ENCODE measurements at places on chromosomes 6 and 20.

DNA sequence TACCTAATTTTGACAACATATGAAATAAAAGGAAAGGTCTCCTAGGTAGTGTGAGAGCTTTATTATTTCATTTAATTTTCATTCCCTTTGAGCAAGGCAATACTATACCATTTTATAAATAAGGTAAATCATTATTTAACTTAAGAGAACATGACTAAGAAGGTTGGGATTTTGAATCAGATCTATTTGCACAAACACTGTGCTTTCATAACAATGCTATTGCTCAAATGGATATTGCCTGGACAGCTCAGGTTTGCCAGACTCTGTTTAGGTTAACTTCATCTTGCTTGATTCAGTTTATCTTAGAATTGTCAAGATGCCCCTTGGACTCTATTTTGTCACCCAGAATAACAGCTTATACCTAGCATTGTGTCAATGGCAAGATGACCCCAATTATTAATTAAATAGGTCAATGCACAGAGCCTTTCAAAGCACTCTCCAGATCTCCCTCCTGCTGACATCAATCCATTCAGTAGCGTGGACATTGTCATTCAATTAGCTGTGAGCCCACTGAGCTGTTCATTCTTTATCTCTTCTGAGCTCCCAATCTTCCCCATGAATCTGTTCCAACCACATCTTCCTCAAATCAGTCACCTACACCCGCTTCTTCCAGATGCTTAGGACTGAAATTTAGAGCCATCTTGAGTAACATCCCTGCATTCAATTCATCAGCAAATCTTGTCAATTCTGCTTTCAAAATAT is 42.1 kb upstream of the TMEM30A start:
- DNase-seq = no peak

- no peak for DNase-seq
These were observed 13.8 kb downstream of the ADRM1 start for GRCh38 chr20:62316331-62317166.

DNA sequence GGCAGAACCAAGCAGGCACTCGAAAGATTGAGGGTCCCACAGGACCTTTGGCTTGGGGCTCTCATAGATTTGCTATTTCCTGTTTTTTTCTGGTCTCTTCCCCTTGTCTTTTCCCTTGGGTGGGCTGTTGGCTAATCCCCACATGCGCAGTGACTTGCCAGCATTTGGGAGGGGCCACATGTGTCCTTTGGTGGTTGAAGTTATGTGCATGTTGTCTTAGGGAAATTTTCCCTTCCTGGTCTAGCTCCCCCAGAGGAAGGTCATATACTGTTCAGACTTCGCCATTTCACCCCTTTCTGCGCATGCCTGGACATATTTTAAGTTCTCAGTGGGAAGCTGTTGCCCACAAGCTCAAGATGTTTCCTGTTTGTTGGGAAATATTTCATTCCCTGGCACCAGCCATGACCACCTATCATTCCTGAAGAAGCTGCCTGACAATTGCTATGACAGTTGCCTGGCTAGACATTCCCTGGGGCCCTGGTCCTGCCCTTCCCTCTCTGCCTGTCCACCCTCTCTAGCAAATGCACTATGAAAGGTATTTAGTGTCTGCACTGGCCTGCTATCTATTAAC is 156.2 kb upstream of the THBS2 start:
- no peak for DNase-seq

DNA sequence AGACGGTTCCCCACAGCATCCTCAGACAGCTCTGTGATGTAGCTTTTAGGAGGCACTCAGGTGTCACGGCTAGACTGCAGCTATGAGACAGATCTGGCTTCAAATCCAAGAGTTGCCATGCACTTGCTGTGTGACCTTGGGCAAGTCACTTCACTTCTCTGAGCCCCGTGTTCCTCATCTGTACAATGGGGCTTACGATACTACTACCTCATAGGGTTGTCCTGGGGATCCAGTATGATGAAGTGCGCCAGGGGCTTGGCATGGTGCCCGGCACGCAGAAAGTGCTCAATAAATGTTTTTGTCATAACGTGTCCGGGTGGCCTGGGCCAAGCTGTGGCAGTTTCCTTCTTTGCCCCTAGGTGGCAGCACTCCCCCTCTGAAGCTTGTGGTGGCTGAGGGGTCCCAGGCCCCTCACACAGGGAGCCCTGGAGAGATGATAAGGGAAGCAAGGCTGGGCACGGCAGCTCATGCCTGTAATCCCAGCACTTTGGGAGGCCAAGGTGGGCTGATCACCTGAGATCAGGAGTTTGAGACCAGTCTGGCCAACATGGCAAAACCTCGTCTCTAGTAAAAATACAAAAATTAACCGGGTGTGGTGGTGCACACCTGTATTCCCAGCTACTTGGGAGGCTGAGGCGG is 19.1 kb upstream of the CHMP4B start:
- no peak for DNase-seq

DNA sequence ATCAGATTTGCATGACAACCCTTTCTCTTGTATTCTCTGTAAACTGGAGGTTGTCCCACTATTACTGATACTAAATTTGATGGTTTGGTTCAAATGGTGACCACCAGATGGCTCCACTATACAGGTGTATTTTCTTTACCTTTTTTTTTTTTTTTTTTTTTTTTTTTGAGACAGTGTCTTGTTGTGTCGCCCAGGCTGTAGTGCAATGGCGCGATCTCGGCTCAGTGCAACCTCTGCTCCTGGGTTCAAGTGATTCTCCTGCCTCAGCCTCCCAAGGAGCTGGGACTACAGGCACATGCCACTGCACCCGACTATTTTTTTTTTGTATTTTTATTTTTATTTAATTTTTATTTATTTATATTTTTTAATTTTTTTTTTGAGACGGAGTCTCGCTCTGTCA is 6.6 kb upstream of the WTAP start:
- no peak for DNase-seq

GRCh38 chr6:89611666-89612065 is 26.9 kb downstream of the LYRM2 start:
- no peak for DNase-seq

DNA sequence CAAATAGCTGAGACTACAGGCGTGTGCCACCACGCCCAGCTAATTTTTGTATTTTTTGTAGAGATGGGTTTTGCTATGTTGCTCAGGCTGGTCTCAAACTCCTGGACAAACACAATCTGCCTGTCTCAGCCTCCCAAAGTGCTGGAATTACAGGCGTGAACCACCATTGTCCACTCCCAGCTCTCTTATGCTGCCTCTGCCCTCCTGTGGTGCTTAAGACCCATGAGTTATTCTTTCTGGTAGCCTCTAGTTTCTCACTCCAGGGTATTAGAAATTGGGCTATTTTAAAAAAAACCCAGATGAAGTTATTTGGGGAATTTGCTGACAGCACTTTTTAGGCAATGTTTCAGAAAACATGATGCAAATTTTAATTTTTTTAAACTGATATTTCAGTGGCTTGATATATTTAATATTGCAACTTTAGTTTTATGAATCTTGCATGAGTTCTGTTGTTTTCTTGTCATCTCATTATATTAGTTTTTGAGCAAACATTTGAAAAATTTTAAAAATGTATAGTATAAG is 114.0 kb upstream of the FOXO3 start:
- DNase-seq = no peak

GRCh38 chr20:57051096-57051495 is 215.3 kb downstream of the BMP7 start:
- no peak for DNase-seq

DNA sequence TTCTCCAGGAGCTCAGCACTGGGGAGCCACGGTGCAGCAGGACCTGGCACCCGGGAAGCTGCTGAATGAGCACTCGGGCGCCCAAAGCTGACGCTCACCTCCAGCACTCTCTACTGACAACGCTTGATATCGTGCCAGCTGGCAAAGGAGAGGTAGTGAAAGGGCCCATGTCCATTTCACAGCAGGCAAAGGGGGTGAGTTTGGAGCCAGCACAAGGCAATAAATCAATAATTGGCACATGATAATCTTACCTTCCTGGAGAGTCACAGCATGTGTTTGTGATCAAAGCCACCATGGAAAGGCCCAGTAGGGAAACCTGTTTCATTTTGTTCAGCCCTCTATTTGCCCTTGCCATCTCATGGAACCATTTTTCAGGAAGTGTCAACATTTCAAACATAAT is 23.3 kb upstream of the SMIM26 start:
- no peak for DNase-seq

GRCh38 chr6:99867026-99867425 is 127.0 kb downstream of the MCHR2 start:
- no peak for DNase-seq

GRCh38 chr6:158157064-158157764 is 10.8 kb downstream of the SERAC1 start:
- DNase-seq = no peak

DNA sequence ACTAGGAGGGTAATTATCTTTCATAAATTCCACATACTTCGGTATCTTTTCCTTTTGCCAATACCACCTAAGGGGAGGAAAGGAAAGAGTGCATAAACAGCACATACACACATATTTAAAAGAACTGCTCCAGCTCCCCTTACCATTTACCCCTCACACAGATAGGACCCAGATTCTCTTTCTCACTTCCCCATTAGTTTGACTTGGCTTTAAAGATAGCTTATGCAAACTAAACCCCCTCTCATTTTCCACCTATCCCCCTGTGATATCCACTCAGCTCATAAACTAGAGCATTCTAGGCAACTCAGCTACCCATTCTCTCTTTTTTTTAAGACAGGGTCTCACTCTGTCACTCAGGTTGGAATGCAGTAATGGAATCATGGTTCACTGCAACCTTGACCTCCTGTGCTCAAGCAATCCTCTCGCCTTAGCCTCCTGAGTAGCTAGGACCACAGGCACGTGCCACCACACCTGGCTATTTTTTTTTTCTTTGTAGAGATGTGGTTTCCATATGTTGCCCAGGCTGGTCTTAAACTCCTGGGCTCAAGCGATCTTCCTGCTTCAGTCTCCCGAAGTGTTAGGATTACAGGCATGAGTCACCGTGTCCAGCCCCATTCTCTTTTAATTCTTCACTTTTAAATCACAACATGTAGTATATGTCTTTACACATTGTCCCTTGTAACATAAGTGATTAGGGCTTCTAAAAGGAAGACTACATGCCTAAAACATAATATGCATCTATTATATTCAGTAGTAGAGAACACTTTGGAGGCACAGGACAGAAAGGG is 4.0 kb downstream of the FUCA2 start:
- no peak for DNase-seq

DNA sequence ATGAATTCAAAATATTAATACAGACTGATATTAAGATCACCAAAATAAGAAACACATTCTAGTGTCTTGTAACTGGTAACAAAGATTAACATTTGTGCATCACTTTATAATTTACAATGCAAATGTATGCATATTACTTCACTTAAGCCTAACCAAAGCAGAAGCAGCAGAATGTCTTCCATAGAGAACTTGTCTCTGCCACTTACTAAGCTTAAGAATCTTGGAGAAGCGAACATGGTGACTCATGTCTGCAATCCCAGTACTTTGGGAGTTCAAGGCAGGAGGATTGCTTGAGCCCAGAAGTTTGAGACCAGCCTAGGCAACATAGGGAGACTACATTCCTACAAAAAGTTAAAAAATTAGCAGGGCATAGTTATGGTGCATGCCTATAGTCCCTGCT is 18.8 kb downstream of the AK9 start:
- no peak for DNase-seq

DNA sequence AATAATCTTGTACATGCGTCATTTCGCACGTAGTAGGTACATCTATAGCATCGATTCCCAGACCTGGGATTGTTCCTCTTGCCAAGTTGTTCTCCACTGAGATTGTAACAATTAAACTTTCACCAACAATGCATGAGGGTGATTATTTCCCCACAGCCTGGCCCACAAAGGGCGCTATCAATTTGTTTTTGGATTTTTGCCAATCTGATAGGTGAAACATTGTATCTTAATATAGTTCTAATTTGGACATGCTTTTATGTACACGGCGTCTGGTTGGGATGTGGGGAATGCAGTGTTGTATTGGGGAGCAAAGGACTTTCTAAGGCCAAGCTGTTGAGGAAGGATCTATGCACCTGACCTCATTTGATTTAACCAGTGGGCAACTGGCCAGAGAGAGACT is 59.5 kb downstream of the VEGFA start:
- DNase-seq = no peak

- no peak for DNase-seq
These were observed 502 bp upstream of the HTR1E start for GRCh38 chr6:86936834-86937218.

DNA sequence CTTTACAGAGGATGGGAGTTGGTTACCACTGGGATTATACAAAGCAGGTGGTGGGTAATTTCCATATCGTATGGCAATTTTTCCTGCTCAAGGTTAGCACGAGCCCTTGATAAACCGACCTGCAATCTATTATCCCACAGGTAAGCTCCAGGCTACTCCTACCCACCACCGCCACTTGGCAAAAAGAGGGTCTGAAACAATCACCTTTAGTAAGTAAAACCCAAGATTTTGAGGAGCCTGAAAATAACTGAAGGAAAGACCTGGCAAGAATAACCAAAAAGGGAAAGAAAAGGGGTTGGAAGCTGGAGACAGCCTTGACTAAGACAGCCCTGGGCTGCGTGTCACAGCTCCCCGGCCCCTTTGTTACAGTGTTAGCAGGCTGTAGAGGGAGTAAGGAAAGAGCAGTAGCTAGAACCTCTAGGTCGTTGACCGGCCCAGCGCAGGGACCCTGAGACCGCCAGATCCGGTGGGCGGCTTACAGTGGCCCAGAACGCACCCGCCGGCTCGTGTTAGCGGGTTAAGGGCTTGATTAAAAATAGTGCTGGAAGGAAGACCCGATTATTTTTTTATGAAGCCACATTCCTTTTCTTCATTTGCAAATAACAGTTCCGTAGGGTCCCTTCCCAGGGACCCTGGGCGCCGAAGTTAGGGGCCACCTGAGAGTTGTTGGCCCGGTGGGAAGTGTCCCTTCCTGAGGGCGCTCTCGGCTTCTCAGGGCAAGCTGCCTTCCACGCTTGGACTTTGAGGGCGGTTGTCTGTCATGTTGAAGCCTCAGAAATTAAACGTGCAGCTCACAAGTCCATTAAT is 30.5 kb downstream of the TFAP2B start:
- no peak for DNase-seq

DNA sequence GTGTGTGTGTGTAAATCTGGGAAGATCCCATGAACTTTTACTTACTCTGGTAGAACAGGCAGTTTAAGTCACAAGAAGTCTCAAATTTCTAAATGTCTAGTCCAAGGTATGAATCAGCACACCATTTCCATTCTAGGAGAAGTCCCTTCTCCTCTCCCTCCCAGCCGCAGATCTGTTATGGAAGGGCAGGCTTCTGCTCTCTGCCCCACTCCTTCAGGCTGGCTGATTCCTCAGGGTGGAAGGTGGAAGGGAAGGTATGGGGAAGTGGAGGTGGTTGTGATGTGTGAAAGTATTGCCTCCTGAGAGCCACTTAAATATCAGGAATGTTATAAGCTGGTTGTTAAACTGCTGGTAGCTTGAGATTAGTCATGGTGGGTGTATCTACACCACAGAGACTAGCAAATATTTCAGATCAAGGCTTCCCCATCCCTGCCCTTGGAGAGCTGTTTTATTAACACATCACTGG is 44.5 kb upstream of the LAMA4 start:
- DNase-seq = no peak

GRCh38 chr20:36483919-36484808 is 57.2 kb upstream of the MYL9 start:
- no peak for DNase-seq

Measured in pons (tissue), 1 donor.